Hypothalamus (tissue), 51 donors: ENCODE measurements at places on chromosomes 5 and 9.
A peak's percentile ranks its signal among the peaks of the same experiment; 100 is the strongest.

DNA sequence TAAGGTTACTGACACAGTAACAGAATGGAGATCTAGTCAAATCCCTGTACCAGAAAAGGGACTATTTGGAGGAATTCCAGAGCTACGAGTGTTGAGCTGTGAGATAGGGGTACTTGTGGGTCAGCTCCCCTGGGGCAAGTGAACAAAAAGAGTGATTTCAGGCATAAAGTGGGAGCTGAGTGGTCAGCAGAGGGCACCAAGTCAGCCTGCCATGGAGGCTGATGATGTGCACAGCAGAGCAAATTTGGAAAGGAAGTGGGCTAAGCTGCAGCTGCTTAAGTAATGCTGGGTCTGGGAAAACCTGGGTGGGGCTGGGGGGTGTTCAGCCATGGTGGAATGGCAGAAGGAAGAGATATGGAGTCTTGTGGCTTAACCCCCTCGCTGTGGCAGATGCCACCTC lies 327.9 kb downstream of the NTRK2 start:
- DNase-seq = peak; percentile 22

- DNase-seq = no peak
These were observed 210.9 kb downstream of the GAPVD1 start for GRCh38 chr9:125472562-125472925.

GRCh38 chr5:177489119-177489716 lies 8.2 kb downstream of the PDLIM7 start:
- DNase-seq = no peak

- DNase-seq = no peak
These were observed 668.1 kb upstream of the EDIL3 start for GRCh38 chr5:85052826-85053225.

GRCh38 chr9:2872250-2872930 lies 28.5 kb upstream of the PUM3 start:
- DNase-seq = no peak

DNA sequence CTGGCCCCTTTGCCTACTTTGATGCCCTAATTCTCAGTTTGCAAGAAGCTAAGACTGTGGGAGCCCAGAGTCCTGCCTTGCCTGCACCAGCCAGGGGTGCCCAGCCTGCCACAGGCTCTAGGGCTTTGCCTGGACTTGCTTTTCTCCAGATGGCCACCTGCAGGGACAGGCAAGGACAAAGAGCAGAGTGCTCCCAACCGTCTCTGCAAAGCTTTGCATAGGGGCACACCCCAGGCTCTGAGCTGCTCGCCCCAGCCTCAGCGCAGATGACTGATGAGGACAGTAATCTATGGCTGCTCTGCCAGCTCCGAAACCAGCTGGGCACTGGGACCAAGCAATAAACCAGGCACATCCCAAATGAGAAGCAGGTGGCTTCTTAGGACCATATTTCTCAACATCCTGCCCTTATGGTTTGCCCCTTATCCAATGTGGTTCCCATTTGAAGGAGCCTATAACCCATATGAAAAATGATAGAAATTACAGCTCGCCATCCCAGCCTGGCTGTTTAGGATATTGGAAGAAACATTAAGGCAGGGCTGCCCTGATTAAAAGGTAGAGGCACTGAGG lies 25.4 kb upstream of the TCF7 start:
- DNase-seq = no peak
